M059J (cell line): ENCODE measurements at places on chromosomes 13 and 19. TPM values are rescaled to one million over a fixed set of nuclear protein-coding genes. Genes with fewer than 3 reads are reported as not detected.

GRCh38 chr13:51453959-51454703, 1.3 kb upstream of the INTS6 start:
- peak; percentile 4 for DNase-seq

DNA sequence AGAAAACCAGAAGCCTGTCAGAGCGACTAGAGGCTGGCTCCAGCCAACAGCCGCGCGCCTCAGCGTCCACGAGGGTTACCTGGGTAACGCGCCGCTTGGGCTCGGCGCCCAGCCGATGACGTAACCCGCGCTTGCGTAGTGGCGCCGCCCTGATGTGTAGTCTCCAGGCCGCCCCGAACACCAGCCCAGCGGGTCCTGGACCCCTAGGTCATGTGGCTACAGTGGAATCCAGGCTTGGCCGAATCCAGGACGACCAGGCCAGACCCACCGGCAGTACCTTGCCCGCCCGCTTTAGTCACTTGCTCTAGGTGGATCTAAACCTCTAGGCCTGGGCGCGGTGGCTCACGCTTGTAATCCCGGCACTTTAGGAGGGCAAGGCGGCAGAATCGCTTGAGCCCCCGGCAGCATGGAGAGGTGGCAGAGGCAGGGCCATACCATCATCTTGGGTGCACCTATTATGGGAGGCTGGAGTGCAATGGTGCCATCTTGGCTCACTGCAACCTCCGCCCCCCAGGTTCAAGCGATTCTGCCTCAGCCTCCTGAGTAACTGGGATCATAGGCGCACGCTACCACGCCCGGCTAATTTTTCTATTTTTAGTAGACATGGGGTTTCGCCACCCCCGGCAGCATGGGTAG, 7.2 kb upstream of the ZNF606 start:
- DNase-seq, result peak; percentile 62

GRCh38 chr19:48772503-48772953, 17.2 kb downstream of the FGF21 start:
- no peak for DNase-seq

GRCh38 chr19:289651-290371, 1.4 kb downstream of the PLPP2 start:
- peak; percentile 91 for DNase-seq

DNA sequence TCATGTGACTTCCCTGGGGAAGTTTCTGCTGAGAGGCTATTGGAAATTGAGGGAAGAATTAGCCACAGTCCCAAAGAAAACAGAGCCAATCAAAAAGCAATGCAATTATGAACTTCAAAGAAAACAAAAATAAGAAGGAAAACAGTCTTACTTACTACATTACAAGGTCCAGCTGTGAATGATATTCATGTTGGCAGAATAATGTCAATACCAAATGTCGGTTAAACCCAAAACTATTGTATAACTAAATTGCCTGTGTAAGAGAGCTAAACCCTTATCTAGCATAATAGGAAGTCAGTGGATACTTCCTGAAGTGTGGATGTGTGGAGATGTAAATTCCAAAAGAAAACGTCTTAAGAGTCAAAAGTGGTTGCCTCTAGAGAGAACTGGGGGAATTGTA, 12.4 kb downstream of the KL start:
- DNase-seq, result no peak

GRCh38 chr19:10043286-10043927, 30.1 kb downstream of the RDH8 start:
- peak; percentile 35 for DNase-seq

GRCh38 chr19:15529774-15530372, 21.5 kb downstream of the CYP4F22 start:
- DNase-seq, result peak; percentile 38

DNA sequence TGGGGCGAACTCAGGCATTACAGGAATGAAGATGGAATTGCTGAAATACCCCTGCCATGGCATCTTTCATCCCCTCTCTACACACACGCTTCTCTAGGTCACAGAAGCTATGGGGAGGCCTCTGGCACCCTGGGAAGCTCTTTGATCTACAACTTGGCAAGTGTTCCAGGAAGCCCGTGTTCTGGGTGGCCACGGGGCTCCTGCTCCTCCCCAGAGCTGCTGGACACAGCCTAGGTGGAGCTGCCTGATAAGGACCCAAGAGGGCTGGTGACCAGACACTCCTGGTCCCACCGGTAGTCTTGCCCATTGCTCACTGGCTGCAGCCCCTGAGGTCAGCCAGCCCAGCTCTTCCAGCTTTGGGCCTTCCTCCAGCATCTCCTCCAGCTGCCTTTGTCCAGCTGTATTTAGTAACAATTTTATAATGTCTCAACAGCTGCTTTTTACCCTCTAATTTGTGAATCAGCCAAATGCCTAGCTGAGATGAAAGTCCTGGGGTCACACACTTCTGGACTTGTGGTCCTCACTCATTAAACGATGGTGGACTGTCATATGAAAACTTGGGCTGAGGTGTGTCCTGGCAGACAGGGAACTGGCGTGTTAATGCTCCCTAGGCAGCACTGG, 72.8 kb upstream of the SPATA13 start:
- no peak for DNase-seq

- peak; percentile 80 for DNase-seq
These were observed 23.5 kb downstream of the COL4A2 start for GRCh38 chr13:110330491-110331011.

DNA sequence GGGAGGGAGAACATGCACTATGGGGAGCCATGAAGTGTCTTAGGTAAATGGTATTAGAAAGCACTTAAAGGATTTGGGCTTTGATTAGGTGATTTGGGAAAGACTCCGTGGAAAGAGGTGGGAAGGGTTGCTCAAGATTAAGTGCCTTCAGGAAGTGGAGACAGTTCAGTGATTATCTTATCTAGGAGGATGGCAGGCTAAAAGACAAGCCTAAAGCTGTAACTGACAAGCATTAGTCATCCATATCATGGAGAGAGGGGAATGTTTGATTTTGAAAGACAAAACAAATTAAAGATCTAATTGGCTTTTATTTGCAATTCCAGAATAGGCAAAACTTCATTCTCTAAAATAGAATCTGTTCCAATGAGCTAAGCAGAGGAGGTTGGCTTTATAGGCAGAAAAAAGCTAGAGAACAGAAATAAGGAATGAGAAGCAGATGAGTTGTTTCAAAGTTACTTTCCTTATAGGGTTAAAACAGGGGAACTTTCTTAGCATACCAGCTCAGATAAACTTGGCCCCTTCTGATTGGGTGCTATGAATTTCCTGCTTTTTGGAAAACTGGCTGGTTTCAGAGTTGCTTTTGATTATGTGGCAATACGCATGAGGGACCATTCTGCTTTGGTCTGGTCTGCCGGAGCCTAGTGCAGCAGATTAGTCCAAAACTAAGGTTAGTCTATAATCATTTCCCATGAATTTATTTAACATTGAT, 1.8 kb upstream of the DIAPH3 start:
- DNase-seq, result no peak

- no peak for DNase-seq
These were observed 2134.7 kb downstream of the PCDH9 start for GRCh38 chr13:65095161-65096082.

- peak; percentile 56 for DNase-seq
These were observed 9.5 kb upstream of the MBNL2 start for GRCh38 chr13:97212601-97213040.

GRCh38 chr13:42039946-42040729, 8.3 kb upstream of the DGKH start:
- peak; percentile 80 for DNase-seq

The TMEM259 gene
- total RNA-seq, result 99.9 and 126 TPM in 2 replicates

The FGF22 gene
- total RNA-seq, result not detected in 2 replicates

The CCNE1 gene
- 33.0 and 40.2 TPM in 2 replicates for total RNA-seq

The SBK2 gene
- total RNA-seq, result 0.20 TPM in 1 of 2 replicates, not detected in the other

The PSG11 gene
- total RNA-seq, result 0.49 and 0.69 TPM in 2 replicates

The MBD3L2 gene
- not detected in 2 replicates for total RNA-seq

The PSG6 gene
- 0.79 and 0.89 TPM in 2 replicates for total RNA-seq

The CLC gene
- total RNA-seq, result not detected in 2 replicates

The UHRF1 gene
- total RNA-seq, result 35.7 and 60.1 TPM in 2 replicates

The SLITRK6 gene
- total RNA-seq, result 0.44 and 3.2 TPM in 2 replicates

The WDR87 gene
- not detected in 2 replicates for total RNA-seq

The TOMM40 gene
- total RNA-seq, result 100 and 113 TPM in 2 replicates

The ATG4D gene
- total RNA-seq, result 24.3 and 40.1 TPM in 2 replicates
